ENCODE measurements at places on chromosomes 12 and 14.

- no peak for DNase-seq
Observed at GRCh38 chr14:104872469-104873341, 7.6 kb downstream of the CEP170B start.

- DNase-seq: peak; percentile 58
Observed at GRCh38 chr12:56629459-56630179, 507 bp downstream of the BAZ2A start.

DNA sequence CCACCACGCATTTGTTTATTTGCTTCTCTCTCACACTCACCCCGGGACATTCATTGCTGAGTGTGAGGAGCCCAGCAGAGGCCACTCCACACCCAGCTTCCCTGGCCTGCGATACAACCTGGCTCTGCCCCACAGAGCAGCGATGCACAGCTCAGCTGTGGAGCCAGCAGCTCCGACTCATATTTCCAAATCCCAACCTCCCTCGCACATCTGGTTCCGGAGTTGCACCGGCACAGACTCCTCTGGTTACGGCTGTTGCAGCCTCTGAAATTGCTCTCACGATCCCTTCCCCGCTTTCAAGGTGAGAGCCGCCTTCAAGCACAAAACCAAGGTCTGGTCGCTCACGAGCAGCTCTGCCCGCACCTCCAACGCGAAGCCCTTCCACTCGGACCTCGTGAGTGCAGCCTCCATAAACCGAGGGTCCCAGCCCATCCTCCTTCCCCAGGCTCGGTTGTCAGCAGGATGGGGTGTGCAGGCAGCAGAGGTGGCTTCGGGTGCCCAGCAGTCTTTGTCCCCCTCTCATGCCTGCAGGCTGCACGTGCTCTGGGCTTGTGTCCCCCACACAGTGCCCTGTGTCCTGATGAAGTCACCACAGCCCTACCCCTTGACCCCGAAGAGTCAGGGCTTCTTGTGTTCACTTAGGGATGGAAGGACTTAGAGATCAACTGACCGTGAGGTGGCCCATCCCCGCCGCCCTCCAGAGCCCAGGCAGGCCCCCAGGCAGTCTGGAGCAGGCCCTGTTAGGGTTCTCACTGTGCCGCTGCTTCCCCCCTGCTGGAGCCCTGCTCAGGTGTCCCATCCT, 184.3 kb downstream of the ADGRD1 start:
- DNase-seq: peak; percentile 18

DNA sequence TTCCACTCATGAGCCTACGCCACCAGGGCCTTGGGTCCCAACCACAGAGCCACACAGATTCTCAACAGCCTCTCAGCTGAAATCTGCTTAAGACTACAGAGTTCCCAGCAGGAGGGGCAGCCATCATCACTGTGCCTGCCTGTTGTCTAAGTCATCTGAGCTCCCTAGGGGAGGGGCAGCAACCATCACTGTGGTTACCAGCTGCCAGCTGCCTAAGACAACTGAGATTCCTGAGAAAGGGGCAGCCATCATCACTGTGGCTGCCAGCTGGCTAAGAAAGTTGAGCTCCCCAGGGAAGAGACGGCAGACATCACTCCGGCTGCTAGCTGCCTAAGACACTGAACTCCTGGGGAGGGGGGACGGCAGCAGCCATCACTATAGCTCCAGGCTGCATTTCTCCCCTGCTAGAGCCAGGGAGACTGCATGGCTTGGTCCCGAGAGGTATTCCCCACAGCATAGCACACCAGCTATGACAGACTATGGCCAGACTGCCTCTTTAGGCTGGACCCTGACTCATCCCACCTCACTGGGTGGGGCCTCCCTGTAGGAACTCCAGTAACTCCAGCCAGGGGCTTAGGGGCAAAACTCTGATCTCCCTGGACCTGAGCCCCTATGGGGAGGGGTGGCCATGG, 37.2 kb upstream of the C14orf132 start:
- DNase-seq: peak; percentile 95

- no peak for DNase-seq
Observed at GRCh38 chr14:89379891-89380820, 36.9 kb downstream of the FOXN3 start.

Measured in NCI-H82 (cell line).